ENCODE measurements at places on chromosomes 16 and 17. TPM values are rescaled to one million over a fixed set of nuclear protein-coding genes. Genes with fewer than 3 reads are reported as not detected.

The MYH3 gene
- total RNA-seq: 4.6 TPM

The MT4 gene
- not detected for total RNA-seq

The MPV17L gene
- 0.17 TPM for total RNA-seq

The PRMT7 gene
- total RNA-seq: 75.9 TPM

The YWHAE gene
- total RNA-seq: 328 TPM

The RNF227 gene
- total RNA-seq: 2.5 TPM
